Activated CD4-positive, CD25-positive, alpha-beta regulatory T cell (primary cell): ENCODE measurements at places on chromosomes 7 and 10.

- DNase-seq, result no peak
Observed at GRCh38 chr10:80690434-80690833, 152.7 kb downstream of the SH2D4B start.

DNA sequence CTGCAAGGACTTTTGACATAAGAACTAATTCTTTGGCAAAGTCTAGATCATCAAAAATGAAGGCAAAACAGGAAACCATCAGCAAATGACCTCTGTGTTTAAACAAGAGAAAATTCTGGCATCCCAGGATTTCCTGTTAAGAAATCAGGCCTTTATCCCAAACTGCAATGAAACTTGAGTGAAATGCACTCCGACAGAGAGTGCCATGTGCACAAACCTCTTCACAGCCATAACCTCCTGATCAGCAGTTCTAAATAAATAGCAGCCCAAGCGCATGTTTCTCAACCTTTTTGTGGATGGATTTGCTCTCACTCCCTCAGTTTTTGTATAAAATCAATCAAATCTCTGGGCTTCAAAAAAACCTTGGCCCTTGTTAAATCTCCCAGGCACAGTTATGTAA is 107.7 kb upstream of the EEPD1 start:
- DNase-seq, result no peak

- no peak for DNase-seq
Observed at GRCh38 chr7:106065575-106066500, 46.3 kb downstream of the SYPL1 start.

DNA sequence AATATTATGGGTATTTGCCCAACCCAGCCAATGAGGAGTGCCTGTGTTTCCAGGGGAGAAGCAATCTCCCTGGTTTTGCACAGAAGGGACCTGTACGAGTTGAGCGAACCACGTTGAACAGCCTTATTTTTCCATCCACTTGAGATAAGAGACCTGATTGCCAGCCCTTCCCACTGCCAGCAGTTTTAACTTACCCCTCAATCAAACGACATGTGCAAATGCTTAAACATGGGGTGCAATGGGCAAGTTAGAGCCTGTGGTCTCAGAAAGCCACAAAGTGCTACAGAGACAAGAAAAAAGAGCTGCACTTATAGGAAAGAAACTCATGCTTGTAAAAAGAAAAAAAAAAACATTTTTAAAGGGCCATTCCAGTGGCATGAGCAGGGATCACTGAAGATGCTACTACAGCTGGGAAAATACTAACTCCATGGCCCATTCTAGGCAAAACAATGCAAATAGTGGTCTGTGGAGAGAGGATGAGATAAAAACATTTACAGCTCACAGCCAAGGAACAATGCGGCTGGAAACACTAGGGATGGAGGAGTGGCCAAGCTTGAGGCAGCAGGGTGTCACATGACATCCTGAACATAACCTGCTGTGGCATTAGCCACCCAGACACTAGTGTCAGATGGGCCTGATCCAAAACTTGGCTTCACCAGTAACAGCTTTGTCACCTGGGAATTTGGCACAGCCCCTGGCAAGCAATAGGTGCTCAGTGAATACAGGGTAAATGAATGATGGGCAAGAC is 162.8 kb downstream of the ELMO1 start:
- no peak for DNase-seq

- DNase-seq, result no peak
Observed at GRCh38 chr10:69321865-69322264, 43.6 kb downstream of the HK1 start.

DNA sequence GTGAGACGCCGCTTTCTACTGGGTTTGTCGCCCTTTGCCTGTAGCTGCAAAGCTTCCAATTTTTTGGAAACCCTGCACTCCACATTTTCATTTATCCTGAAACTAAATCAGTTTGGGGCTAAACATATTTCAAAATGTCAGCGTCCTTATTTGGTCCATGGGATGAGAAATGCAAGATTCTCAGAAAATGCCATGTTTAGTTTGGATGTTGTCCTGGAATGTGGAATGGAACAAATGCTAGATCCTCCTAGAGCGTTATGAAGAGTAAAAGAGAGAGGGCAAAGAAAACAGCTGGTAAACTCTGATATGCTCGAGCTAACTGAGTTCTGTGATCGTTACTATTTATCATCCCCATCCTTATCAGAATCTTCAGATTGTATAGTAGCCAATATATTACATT is 236.9 kb downstream of the KLF6 start:
- no peak for DNase-seq

DNA sequence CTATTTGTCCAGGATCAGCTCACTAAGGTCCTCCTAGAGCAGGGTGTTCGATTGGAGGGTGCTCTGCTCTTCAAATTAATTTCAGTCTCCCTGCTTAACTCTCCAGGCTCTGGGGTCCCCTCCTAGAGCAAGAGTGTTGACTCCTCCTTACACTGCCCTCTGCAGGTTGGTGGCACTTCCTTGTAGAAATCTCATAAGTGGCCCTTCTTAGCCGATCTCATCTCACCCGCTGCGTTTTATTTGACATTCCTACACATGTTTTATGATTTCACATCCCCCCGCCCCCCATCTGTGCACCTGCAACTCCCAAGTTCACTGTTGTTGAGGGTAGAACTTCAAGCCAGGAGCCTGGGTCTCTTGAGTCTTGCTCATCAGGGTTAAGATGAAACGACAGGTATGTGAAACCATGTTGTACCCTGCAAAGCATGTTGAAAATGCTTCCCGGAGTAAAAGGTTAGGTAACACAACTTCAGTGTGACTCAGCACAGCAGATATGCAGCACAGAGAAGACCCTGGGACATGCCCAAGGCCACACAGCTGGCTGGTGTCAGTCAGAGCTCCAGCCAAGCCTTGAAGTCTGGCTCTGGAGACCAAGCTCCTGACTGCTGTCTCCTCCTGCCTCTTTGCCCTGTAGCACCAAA is 171.2 kb downstream of the PRKAG2 start:
- DNase-seq, result no peak

DNA sequence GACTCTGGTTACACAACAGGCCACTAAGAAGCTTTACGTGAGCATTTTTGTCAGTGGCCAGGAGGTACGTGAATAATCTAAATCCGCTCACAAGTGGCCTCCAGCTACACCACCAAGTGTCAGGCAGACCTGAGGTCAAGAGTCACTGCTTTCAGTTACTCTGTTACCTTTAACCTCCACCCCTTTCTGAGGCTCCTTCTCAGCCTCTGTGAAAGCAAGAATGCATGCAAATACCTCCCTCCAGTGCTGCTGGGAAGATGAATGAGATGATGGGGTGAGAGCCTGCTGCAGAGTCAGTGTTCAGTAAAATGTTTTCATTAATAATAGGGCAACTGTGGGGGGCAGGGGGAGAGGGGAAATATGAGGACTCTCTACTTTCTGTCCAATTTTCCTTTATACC is 11.2 kb downstream of the DDC start:
- no peak for DNase-seq

DNA sequence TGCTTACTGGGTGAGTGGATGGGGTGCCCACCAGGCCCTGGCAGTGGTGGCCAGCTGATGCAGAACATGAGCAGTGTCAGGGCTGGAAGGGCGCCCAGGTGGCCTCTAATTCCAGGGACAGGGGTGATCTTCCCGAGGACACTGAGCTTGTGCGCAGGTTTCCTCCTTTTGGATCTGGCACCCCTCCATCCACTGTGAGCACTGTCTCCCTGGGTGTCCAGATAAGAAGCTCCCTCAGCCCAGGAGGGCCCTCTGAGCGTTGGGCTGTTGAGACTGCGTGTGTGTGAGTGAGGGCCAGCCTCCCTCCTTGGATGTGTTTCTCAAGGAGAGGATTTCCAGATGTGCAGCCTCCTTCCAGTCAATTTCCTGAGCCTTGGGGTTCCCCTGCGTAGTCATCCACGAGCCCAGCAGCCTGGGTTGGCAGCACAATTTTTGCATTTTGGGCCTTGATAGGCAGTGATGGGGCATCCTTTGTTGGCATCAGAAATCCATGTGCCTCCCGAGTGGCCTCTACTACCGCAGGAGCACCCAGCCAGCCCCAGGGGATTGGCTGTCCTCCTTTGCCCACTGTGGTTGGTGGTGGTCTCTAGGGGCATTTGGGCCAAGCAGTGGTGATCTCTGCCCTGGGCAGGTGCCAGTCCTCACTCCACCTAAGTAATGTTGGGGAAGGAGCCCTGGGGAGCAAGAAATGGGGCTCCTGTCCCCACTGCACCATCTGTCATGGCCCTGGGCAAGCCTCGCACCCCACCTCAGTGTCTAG is 20.9 kb upstream of the BTBD16 start:
- no peak for DNase-seq

GRCh38 chr7:64887756-64888508 is 15.1 kb upstream of the ZNF273 start:
- DNase-seq, result no peak

GRCh38 chr10:70747192-70747965 is 37.8 kb downstream of the TBATA start:
- DNase-seq, result no peak

GRCh38 chr7:72781631-72782030 is 46.4 kb downstream of the TYW1B start:
- no peak for DNase-seq

- DNase-seq, result no peak
Observed at GRCh38 chr7:111005445-111005844, 85.5 kb upstream of the LRRN3 start.

GRCh38 chr7:141702047-141702567 is at the start of gene DENND11:
Gene DENND11 (minus strand): TSS chr7:141702166. CDS start chr7:141702153, 13 bp downstream.
- peak; percentile 48 for DNase-seq

DNA sequence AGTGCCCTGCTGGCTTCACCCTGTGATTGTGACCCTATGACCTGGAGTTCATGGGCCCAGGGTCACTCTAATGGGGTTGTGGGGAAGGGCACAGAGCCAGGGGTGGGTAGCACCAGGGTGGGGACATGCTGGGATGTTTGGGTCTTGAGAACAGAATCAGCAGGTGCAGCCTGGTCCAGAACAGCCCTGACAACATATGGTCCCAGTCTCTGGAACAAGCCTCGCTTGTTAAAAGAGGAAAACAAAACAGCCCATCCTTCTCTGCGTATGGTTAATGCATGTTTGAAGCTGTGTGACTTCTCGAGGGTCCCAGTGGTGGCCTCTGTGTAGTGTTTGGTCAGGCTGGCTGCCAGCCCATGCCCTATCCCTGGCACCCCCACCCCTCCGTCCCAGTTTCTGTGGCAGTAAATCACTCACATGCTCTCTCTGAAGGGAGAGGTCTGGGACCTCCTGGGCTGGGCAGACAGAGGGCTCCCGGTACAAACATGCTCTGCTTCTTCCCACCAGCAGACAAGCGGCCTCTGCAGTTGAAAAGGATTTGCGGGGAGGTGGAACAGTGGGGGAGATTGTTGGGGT is 79.4 kb downstream of the FAM241B start:
- DNase-seq, result no peak

DNA sequence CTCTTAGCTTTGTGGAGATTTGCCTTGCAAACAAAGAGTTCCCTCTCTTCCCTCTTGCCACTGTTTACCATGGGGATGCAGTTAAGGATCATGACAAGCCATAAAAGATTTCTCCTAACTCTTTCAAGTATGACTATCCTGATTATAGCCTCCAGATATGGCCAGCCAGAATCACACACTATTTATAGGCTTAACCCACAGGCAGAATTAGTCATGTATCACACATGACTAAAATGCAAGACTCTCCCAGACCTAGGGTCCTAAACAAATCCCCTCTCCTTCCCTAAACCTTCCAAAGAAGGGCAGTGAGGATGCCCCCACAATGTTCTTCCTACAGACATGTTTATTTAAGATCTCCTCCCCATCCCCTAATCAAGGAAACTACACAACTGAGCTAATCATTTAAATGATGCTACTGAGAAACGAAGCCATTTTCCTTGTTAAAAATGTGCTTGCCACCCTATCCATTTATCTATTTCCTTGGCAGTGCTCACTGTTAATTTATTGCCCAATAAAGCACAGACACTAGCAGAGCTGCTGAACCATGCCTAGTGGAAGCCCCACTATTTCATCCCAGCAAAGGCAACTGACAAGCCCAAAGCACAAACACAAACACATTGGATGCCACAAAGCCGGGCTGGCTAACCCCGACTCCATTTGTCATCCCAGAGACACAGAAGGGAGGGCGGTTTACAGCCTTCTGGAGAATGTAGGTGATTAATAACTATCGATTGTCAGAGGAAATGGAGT is 363.4 kb downstream of the KCNMA1 start:
- no peak for DNase-seq

GRCh38 chr10:99344715-99345114 is 15.6 kb downstream of the CNNM1 start:
- DNase-seq, result no peak

GRCh38 chr7:17315974-17316373 is 17.5 kb downstream of the AHR start:
- DNase-seq, result no peak

DNA sequence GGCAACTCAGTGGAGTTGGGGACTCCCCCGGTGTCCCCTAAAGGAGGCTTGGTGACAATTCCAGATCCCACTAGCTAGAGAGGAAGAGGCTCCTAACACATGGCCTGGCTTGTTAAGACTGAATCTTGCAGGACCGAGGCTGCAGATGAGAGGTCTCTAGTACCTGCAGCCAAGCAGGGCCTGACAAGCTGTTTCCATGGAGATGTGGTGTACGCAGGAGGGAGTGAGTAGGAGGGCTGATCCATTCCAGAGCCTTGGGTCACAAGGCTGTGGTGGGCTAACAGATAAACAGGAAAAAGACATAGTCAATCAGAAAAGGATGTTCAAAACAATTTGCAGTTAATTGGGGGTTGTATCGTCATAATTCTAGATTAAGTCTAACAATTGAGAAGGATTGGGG is 77.3 kb upstream of the MKLN1 start:
- DNase-seq, result no peak

- no peak for DNase-seq
Observed at GRCh38 chr7:151864081-151864480, 12.8 kb downstream of the PRKAG2 start.

DNA sequence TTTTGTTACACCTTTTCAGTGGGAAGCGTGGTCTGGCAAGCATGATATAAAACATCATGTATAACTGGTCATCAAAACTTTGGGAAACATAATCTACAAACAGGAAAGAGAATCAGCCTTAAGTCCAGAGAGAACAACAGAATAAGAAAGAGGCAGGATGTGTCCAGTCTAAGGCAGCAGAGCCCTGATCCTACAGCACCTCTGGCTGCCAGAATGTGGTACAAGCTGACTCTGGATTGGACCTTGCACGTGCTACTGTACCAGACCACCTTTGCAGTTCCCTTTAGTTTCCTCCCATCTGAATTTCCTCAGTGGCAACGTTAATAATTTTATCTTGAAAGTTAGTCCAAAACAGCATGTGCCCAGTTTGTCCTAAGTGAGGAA is 824.6 kb upstream of the IGFBP3 start:
- DNase-seq, result no peak

- DNase-seq, result no peak
Observed at GRCh38 chr7:64879086-64879730, 23.9 kb upstream of the ZNF273 start.
